Transverse colon (tissue), 4 donors: ENCODE measurements at places on chromosomes 12 and 14. TPM values are rescaled to one million over a fixed set of nuclear protein-coding genes. Genes with fewer than 3 reads are reported as not detected.

The HVCN1 gene
- 3.4 TPM for total RNA-seq

The CLEC6A gene
- total RNA-seq: not detected

The OTUB2 gene
- total RNA-seq: 2.7 TPM

DNA sequence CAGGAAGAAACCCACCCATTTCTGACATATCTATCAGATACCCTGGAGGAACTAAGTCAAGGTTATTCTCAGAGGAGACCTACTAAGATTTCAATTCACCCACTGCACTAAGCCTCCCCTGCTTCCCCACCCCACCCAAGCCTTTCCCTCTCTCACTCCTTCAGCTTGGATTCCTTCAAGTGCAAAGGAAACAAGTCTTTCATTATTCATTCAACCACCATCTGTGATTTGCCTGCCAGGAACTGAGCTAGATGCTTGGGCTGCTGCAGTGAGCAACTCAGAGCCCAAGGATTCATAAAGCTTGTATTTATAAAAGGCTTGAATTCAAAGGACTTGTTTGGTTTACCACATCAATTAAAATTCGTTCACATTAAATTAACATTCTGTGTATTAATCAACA, 161.3 kb downstream of the GXYLT1 start:
- DNase-seq: no peak

The IAPP gene
- total RNA-seq: not detected

The SYT1 gene
- total RNA-seq: 0.60 TPM

The DLST gene
- total RNA-seq: 105 TPM

GRCh38 chr14:54377501-54377900, 19.3 kb upstream of the CDKN3 start:
- DNase-seq: no peak

The C2CD5 gene
- 66.8 TPM for total RNA-seq

The FAM186B gene
- total RNA-seq: not detected

GRCh38 chr12:80590085-80590484, 117.3 kb upstream of the MYF6 start:
- DNase-seq: no peak

DNA sequence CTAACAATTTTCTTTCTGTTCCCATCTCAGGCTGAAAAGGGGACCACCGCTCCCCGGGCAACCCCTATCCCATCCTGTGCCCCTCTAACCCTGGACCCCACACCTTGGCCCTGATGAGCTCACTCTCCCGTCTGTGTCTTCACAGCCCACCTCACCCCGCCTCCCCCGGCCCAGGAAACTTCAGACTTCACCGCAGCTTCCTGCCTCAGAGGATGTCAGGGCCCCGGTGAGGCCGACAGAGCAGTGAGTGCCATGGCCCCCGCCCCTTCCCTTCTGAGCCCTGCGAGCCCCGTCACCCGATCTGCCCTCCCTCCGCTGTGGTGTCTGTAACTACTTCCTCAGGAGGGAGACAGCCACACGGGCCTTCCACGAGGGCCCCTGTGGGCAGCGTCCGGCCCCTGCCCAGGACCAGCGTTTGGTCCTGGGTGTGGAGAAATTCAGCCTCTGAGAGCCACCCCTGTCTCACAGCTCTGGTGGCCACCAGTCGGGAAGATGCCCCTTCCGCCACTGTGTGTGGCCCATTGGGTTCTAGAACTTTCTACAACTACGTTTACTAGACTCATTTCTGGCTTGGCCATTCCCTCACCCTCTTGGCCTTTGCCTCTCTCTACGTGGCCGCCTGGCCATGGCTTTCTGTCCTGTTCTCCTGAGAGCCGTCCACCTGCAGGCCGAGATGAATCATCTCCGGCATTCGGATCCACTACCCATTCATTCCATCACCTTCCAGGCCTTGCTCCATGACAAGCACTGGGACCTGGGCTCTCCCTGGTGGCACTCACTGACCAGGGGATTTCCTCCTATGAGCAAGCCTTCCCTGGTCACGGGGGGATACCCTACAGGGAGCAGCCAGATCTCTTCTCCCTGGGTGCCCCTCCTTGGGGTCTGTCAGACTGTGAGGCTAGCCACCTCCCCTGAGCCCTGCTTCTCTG, 3.4 kb downstream of the RHOF start:
- peak; percentile 87 for DNase-seq

DNA sequence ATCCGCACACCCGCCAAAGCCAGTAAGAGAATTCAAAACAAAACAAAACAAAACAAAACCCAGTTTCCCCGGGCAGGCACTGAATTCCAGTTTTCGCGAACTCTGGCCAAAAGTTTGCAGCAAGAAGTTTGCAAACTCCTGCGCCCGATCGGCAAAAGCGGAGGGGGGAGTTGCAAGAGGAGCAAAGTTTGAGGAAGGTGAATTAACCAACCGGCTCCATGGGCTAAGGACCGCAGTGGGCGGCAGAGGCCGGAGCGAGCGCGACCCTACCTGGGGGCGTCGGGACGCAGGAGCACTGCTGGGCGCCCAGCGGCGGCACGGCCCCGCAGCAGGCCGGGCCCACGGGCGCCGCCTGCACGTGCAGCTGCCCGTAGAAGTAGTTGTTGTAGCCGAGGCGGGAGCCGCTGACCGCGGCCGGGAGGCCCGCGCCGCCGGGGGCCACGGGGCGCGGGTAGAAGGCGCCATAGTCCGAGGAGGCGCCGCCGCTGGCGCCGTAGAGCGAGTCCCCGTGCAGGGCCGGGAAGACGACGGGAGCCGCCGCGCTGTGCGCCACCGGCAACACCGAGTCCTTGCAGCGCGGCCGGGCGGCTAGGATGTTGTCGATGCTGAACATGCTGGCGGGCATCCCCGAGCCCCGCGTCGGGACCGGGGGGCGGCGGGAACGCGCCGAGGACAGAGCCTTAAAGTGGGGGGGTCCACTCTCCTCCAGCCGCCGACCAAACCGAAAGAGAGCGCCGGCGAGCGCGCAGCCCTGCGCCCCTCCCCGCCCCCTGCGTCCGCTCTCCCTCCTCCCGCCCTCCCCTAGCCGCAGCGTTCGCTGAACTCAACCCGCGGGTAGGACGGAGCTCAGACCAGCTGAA, at the start of gene GSC:
TSS of gene GSC (minus strand) at position 723 of the 860 bp plus-strand sequence. CDS start at position 625, 98 bp downstream.
- peak; percentile 17 for DNase-seq

The PSME2 gene
- total RNA-seq: 68.5 TPM

DNA sequence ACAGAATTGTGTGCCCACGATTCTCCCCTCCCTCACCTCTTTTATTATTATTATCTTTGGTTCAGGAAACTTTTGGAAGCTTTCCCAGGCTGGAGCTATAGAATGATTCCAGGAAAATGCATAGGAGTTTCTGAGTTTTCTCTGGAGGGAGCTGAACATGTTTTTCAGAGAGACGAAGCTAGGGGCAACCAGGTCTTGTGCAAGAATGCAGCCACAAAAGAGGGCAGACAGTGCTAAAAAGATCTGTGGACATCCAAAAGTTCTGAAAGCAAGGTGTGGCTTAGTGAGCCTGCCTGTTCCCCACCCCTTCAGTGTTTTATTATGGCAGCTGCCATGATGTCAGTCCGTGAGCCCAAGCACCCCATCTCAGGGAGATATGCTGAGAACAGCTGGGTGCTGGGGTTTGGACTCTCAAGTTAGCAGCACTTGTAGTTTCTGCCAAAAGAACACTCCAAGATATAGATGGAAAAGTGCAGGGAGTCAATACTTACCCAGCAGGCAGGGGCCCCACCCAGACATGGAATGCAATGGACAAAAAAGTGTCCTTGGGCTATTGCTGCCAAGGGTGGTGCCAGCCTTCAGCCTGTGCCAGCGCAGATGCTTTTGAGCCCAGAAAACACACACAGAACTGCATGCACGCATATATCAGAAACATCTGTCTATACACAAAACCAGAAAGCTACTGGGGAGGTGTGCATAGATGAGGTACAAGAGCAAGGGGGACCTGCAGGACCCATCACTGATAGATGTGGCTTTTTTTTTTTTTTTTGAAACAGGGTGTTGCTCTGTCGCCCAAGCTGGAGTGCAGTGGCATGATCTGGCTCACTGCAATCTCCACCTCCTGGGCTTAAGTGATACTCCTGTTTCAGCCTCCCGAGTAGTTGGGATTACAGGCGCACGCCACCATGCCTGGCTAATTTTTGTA, 17.0 kb upstream of the IRF2BPL start:
- DNase-seq: peak; percentile 69

The KCNMB4 gene
- 1.1 TPM for total RNA-seq

GRCh38 chr14:101817501-101818001, 56.0 kb downstream of the PPP2R5C start:
- no peak for DNase-seq

DNA sequence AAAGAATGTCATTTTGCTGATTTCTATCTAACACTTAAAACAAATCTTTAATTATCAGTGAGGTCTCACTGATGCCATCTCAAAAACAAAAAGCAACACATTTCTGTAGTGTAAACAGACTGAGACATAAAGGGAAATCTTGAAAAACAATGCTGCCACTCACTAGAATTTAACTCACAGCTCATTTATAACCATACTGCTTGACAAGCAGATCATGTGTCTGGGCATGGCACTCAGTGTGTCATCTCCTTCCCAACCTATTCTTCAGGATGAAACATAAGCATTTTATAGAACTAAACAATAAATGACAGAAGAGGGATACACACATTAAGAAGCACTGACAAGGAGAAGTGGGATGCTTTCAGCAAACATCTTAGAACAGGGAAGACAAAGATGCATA, 22.4 kb downstream of the ATF7 start:
- no peak for DNase-seq

- DNase-seq: no peak
Measured at GRCh38 chr12:108567406-108568337, 5.3 kb downstream of the ISCU start.

DNA sequence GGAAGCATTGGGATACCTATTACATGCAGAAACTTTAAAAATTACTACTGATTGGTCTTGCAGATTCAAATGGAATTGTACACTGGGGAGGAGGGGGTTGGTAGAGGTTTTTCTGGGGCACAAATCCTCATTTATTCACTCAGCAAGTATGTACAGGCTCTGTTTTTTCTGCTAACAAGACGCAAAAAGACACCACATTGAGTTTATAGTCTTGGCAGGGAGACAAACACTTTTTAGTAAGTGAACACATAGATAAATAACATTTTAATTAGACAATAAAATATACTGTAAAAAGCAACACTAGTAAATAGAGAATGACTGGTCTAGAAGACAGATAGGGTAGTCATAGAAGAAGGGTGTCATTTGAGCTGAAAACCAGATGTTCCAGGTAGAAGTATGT, 23.8 kb downstream of the GLIPR1L2 start:
- DNase-seq: no peak

DNA sequence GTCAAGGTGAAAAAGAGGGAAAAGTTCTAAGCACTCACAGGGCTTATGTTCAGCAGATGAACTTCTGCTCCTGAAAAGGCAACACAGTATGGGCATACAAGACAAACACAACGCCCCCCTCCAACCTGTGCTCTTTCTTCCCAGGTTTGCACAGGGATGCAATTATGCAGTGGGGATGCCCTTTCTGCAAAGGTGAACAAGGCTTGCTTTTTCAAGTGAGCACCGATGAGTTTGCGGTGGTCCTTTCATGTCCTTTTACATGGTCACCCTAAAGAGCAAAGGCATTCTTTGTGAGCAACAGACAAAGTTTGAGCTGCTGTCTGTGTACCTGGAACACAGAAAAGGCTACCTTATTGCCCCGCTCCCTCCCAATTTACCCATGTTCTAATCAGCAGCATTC, 6.7 kb downstream of the KITLG start:
- no peak for DNase-seq

GRCh38 chr12:119391673-119392072, 57.1 kb downstream of the CCDC60 start:
- no peak for DNase-seq

GRCh38 chr12:1398673-1399072, 195.7 kb downstream of the FBXL14 start:
- no peak for DNase-seq

The FLVCR2 gene
- total RNA-seq: 46.2 TPM

DNA sequence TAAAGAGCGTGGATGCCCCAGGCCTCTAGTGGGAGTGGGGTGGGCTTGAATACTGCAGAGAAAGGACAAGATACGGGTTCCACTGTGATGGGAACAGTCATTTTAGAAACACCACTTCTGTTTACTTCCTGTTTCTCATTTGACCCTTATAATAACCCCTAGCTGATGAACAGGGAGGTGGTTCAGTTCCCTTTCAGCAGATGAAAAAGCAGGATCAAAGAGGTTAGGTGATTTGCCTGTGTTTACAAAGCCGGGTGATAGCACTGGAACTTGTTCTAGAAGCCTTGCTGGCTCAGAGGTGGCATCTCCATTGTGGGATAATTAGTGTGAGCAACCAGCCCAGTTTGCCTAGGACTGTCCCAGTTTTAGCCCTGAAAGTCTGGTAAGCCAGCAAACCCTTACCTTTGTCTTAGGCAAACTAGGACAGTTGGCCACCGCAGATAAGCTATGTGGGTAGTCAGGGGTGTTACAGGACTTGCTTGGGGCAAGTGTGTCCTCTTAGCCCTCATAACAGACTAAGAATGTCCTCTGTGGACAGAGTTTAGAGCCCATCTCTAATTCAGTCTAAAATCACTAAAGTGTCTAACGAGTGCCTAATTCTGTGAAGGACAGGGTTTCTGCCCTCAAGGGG, 7.5 kb upstream of the LRP1-AS start:
- no peak for DNase-seq

DNA sequence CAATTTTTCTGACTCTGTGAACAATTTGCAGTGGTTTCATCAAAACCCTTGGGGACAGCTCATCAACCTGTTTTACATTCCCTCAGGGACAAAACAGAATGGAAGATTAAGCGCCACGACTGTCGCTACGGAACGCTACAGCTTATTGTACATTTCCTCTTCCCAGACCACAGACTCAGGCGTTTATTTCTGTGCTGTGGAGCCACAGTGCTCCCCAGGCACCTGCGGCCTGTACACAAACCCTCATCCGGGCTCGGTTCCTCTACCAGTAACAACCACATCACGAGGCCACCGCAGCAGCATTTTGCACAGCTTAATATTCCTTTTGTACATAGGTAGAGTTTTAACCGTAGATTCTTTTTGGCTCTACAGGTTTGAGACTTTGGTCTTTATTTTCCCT, 397.4 kb upstream of the OR4E1 start:
- peak; percentile 40 for DNase-seq

DNA sequence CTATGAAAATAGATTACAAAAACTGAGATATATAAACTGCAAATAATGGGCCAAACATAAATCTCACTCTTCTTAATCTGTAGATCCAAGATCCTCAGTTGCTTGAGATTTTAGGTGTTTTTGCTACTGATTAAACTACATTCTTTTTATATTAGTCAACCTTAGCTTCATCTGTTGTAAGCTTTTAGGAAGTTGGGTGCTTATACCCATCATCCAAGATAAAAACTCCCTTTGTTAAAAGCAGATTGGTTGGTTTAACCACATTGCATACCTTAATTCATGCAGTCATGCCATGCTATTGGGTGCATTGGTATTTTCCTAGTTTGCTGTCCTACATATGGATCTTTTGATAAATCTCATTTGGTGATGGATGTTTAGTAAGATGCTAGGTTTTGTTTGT, 46.2 kb upstream of the DIP2B start:
- no peak for DNase-seq

The IKZF4 gene
- 6.2 TPM for total RNA-seq

The TPPP2 gene
- not detected for total RNA-seq

The NRIP2 gene
- total RNA-seq: 0.20 TPM

DNA sequence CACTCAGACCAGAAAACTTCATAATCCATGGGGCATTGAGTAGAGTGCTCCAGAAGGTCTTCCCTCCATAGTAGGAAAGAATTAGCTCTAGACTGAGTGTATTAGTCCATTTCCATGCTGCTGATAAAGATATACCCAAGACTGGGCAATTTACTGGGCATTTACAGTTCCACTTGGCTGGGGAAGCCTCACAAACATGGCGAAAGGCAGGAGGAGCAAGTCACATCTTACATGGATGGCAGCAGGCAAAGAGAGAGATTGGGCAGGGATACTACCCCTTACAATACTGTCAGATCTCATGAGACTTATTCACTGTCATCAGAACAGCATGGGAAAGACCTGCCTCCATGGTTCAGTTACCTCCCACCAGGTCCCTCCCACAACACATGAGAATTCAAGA, 300.6 kb upstream of the TMEM132C start:
- no peak for DNase-seq
